NCI-H1436 treated with DMSO at 0.1 percent for 48 hours (cell line): ENCODE measurements at places on chromosomes 3 and 15.

DNA sequence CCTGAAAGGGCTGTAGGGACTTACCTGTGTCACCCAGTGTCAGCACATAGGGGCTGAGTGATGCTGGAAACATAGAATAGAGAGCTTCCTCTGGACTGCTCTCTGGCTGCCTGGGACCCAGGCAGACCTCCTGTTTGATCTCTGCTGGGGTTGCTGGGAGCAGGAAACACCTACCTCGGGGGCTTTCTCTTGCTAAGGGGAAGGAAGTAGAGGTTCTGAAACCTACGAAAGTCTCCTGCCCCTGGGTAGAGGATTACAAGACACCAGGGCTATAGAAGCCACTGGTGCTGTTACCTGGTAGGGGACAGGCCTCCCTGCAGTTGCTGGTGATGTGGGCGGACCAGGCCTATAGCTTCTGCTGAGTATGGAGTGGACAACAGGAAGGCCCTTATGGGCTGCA, 81.7 kb downstream of the DHX30 start:
- no peak for DNase-seq

- no peak for DNase-seq
Observed at GRCh38 chr3:104273046-104273649, 1093.6 kb upstream of the ALCAM start.

DNA sequence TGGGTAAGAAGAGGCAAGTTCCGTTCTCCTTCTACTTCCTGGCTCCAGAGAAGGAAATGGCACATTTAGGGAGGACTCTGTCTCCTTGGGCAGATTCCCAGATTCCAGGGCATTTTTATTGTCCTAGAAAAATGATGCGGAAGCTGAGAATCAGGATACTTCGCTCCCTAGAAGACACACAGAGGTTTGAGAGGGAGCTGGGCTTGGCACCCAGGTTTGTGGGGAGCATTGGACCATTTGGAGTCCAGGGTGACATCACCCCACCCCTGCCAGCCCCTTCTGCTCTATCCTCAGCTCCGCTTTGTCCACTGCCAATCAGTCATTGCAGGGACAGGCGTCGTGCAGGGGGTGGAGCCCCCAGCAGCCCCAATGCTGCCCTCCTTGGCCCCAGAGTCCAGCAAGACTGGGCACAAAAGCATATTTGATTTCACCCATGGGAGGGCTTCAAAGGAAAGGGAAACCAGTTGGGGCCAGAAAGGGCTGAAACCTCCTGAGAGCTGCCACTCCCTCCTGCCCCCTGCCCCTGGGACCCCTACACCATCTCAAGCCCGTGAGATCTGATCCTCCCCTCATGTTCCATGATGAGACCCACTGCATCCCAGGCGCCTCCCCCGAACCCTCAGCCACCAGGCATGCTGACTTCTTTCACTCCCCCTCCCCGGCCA, 129.8 kb upstream of the MEF2A start:
- DNase-seq, result no peak

DNA sequence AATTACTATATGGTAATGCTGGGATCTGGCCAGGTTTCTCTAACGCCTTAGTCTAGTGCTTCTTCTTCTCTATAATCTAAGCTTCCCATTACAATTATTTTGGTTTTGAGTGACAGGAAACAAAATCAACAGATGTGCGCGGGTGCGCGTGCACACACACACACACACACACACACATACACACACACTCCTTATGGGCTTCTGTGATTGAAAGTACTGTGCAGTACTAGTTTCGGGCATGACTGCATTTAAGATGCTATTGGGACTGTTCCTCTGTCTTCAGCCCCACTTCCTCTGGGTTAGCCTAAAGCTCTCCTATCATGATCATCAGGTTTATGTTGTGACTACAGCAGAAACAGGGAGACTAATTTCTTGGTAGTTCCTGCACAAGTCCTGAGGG, 32.2 kb downstream of the EPHB1 start:
- no peak for DNase-seq

DNA sequence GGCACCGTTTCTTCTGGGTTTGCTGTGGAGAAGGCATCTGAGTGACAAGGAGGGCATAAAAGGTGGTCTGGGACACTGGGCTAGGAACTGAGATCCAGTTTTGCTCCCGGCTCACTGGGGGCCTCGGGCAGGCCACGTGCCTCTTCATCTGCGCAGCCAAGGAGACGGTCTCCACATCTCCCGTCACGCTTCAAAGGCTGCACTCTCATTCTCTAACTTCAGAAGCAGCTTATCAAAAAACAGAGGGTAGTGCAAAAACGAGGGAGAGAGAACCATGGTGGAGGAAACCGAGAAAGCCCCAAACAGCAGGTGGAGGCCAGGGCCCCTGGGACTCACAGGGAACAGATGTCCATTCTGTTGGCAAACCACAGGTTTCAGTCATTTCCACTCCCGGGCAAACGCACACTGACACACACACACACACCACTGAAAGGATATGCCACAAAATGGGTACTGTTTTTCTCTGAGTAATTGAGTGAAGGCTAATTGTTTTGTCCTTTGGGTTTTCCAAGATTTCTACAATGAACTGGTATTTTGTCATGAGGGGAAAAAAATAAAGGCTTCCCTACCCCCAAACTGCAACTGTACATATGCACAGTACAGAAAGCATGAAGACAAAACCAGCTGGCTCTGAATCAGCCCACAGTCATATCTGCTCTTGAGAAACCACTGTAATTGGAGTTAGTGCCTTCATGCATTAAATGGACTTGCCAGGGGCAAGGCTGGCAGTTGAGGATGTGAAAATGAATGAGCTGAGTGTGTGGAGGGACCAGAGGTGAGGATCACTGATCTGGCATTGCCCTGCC, 71.9 kb downstream of the MGLL start:
- no peak for DNase-seq

DNA sequence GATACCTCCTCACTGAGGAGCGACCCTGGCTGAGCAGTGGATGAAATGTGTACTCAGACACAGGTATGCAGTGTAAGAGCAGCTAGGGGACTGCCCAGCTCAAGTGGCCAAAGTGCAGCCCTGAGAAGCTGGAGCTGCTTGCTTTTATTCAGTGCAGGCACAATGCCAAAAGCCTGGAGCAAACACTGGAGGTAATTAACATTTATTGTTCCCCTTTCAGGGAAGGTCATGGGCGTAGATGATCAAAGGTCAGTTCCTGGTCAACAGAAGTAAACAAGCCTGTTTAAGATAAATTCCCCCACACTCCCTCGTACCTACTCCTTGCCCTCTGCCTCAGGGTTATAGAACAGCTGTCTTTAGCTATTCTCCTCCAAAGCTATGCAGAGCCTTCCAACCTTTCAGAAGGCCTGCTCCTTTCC, 17.5 kb downstream of the PLA2G4F start:
- no peak for DNase-seq

- DNase-seq, result no peak
Observed at GRCh38 chr3:134370611-134371531, 3.4 kb downstream of the AMOTL2 start.

GRCh38 chr15:78129077-78129750, 2.0 kb downstream of the CIB2 start:
- no peak for DNase-seq

- DNase-seq, result no peak
Observed at GRCh38 chr3:21835264-21835663, 84.3 kb upstream of the ZNF385D start.

- no peak for DNase-seq
Observed at GRCh38 chr3:64157150-64158035, 67.9 kb downstream of the PRICKLE2 start.

- no peak for DNase-seq
Observed at GRCh38 chr3:70992562-70993204, 590.8 kb downstream of the FOXP1 start.

GRCh38 chr15:32636410-32636809, 5.1 kb upstream of the SCG5 start:
- DNase-seq, result no peak

DNA sequence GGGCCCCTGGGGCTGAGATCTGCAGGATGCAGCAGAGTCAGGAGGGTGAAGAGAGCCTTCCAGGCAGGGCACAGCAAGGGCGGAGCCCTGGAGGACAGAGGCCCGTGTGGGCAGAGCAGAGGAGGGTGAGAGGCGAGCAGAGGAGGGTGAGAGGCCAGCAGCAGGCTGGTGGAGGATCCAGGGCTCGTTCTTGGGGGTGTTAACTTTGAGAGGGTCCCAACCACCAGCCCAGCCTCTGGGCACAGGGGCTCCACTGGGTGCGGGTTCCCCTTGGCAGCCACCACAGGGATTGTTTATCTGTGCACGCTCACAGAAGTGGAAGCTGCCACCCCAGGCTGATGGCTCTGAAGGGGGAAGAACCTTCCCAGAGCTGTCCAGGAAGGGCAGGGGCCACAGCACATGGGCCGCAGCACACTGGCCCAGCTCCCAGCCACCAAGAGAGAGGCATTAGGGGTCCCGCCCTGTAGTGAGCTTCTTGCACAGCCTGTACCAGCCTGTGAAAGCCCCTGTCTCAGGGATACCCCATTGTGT, 9.3 kb upstream of the PLXND1 start:
- no peak for DNase-seq

DNA sequence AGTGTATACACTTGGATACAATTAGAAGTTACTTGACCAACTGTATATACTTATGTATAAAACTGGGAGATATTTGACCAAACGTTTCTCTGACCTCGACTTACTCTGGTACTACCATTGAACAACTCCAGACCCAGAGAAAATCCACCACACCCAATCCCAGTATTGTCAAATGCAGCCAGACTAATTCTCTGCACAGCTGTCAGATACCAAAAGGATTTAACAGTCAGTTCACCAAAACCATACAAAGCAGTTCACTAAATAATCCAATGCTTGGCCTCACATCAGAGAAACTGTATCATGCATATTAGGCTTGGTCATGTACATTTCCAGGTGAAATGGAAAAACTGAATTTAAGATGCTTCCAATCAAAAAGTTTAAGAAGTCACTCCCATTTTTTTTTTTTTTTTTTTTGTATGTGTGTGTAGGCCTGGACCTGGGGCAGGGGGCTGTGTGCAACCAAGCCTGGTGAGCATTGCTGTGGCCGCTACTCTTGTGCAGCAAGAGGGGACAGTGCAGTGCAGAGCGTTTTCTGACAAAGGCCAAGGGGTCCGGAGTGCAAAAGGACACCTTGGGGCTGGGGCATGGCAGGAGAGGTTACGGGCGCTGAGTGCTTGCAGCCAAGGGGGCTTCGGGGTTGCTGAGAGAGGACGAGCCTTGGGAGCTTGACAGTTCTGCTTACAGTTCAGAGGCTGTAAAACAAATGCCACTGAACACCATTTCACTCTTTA, 1.4 kb downstream of the TOMM70 start:
- DNase-seq, result no peak

- no peak for DNase-seq
Observed at GRCh38 chr3:108223928-108224327, 1.7 kb upstream of the IFT57 start.

DNA sequence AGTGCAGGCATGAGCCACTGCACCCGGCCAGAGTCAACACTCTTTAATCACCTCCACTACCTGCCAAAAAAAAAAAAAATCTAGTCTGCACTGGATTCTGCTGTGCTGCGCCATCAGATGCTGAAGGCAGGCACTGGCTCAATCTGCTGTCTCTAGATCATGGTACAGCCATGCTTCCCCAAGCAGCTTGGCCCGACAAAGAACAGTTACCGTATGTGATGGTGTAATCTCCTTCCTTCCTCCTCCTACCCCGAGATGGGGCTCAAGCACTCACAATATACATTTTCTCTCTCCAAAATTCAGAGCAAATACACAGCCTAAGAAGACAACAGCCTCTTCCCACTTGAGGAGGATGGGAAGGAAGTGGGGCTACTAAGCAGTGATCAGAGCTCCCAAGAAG, 45.1 kb downstream of the DAPK2 start:
- no peak for DNase-seq
